NCI-H1092 treated with DMSO at 0.1 percent for 48 hours (cell line): ENCODE measurements at places on chromosomes 16 and 17.

GRCh38 chr17:7480089-7480384, 606 bp upstream of the ZBTB4 start:
- DNase-seq = no peak

- no peak for DNase-seq
Observed at GRCh38 chr17:57106107-57106835, 21.2 kb downstream of the AKAP1 start.

- peak; percentile 43 for DNase-seq
Observed at GRCh38 chr17:29592850-29593551, at the start of gene ANKRD13B. TSS of gene ANKRD13B (plus strand) at chr17:29593132. CDS start at chr17:29593622, 490 bp downstream.

- DNase-seq = no peak
Observed at GRCh38 chr16:4920826-4921225, 16.1 kb downstream of the PPL start.

DNA sequence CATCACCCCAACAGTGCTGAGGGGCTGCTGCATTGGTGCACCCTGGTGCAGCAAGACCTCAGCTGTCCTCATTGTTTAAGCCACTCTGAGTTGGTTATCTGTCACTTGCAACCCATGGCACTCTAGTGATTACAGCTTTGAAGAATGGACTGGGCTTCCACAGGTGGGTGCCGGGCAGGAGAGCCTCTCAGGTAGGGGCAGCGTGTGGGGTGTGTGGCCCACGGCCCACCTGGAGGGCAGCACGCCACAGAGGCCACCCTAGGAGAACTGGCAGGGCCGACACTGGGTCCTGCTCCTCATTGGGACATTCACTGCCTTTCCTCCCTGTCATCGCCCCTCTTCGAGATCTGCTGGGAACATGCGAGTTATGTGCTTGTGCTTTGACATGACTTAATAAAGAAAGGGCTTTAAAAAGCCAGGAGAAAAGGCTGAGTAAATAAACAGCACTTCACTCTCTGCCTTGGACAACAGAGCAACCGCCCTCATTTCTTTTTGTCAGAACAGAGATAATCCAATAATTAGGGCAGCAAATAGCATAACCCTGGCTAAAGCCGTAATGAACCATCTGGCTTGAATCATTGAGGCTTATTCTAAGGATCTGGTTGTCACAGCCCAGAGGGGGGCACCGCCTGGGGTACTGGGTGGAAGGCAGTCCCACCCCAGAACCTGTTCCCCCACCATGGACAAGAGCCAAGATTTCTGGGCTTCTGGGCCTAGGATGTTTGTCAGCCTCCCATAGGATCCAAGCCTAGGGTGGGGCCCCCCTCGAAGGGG, 3.0 kb downstream of the DOC2B start:
- peak; percentile 17 for DNase-seq

DNA sequence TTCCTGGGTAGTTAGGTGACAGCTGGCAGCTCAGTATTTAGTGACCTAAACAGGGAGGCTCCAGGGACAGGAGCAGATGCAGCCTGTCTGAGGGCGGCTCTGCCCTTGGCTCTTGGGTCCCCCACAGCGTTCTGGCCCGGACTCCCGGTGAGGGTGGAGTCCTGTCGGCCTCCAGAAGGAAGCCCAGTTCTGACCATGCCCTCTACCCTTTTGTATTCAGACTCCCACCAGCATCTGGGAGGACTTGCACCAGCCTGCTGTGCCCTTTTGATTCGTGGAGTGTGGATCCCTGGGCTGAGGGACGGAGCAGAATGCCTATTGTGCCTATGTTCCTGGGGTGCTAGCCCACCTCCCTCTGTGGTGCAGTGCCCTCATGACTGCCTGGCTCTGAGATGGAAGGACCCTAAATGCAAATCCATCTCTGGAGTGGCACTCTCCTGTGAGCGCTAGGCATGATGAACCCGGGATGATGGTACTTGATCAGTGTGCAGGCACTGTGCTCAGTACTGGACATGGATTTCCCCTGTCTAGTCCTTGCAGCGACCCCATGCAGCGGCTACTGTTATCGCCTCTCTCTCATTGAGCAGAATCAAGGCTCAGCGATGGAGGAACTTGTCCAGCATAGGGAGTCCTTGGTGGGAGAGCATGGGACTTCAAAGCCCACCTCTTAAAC, 123.1 kb downstream of the SNX29 start:
- DNase-seq = no peak

- no peak for DNase-seq
Observed at GRCh38 chr17:43759836-43760235, 1.2 kb upstream of the SOST start.

GRCh38 chr17:4326608-4327007, 39.9 kb downstream of the UBE2G1 start:
- DNase-seq = no peak

DNA sequence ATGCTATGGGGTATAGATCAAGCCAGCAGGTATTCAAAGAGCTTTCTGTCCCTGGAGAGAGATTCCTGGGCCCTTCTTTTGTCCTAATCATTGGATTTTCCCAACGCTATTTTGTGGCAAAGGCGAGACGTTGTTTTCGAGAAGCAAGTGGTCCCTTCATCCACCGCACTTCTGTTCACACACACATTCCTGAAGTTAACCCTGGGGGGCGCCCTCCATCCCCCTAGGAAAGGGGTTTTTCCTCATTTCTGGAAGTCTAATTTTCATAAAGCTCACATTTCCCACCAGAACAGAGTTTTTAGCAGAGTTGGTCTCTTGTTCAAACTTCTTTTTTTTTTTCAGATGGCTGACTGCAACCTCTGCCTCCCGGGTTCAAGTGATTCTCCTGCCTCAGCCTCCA, 11.9 kb downstream of the SCGB1C2 start:
- DNase-seq = no peak

- DNase-seq = no peak
Observed at GRCh38 chr17:11636771-11637170, 38.5 kb downstream of the DNAH9 start.

DNA sequence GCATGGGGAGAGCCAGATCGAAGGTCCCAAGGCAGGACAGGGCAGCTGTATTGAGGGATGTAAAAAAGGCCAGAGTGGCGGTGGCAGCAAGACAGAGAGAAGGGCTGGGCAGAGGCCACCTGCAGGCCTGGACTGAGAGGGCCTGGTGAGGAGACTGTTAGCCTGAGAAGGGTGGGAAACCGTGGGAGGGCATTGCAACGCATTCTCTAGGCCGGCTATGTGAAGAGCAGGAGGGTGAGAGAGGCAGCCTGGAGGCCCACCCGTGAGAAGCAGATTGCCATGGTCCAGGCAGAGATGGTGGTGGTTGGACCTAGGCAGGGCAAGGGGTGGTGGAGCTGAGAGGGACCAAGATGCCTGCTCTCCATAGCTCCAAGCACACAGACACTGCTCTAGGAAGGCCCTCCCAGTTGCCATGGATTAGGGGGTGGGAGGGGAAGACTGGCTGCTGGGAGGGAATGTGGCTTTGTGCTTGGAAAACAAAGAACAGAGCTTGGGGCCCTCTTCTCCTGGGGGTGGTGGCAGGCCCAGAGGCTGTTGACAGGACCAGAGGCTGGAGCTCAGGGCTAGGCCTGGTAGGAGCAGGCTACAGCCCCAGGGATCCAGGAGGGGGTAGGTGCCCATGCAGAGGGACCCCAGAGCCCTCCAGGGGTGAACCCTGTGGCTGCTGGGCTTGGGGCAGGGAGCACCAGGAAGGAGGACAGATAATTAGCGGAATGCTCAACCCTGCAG, 12.4 kb upstream of the TCAP start:
- DNase-seq = no peak

- no peak for DNase-seq
Observed at GRCh38 chr16:77403732-77404131, 31.1 kb downstream of the ADAMTS18 start.

- DNase-seq = no peak
Observed at GRCh38 chr17:45146890-45147580, 1.2 kb upstream of the HEXIM1 start.

DNA sequence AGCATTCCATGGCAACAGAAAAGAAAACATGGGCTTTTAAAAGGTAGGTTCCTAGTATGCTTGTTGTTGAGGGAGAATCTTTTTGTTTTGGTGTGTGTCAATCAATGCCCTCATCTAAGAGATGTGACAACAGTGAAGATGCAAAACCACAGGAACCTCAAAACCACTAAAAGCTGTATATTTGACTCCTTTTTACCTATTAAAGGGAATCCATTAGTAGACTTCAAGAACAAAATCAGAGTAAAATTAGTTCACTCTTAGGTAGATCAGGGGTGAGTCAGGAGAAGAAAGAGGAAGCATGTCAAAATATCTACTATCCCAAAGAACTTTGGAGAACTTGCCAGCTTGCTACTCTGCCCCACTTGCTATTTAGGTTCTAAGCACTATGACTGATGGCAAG, 89.1 kb downstream of the CDK5R1 start:
- DNase-seq = no peak

DNA sequence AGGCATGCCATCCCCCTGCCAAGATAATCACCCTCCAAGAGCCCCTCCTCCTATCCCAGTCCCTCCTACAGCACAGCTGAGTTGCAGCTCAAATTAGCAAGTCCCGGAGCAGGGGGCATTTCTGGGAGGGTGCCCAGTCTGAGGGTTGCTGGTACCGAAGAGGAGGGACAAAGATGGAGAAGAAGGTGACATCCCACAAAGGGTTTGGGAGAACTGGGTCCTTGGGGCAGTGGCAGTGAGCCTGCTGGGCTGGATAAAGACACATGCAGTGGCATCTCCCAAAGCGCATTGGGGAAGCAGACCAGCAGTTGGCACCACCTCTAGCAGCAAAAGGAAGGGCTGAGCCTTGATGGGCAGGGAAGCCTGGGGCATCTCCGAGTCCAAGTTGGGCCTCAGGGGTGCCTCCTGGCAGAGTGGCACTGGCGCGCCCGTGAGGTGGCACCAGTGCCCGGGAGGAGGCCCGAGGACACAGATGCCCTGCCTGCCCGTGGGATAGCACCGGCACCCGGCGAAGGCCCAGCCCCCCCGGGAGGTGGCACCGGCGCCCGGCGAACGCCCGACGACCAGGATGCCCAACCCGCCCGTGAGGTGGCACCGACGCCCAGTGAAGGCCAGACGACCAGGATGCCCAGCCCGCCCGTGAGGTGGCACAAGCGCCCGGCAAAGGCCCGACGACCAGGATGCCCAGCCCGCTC, 622 bp downstream of the TOM1L2 start:
- no peak for DNase-seq

DNA sequence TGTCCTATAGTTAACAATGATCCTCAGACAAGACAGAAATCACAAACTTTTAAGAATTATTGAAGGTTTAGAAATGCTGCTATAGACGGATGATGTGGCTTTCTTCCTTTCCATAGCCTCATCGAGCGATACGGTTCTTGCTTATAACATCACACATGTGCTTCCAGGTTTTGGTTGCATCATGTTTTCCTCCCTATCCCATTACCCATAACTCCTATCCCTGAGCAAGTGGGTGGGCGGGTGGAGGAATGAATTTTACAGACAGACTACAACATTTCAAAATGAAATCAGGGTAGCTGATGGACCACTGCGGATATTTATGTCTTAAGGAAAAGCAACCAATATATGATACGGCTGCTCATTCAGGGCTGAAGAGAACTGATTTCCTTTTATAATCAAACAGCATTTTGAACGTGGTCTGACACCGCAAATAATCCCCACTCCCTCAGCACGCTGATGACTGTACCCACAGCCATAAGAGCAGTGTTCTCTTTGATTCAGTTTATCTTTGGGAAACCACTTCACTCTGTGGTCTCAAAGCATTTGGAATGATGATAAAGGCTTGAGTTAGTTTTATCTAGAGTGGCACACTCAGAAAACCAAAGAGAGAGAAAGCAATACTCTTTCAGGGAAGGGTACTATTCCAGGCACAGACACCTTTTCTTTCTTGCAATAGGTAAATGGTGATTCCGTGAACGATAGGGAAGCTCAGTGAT, 4.6 kb upstream of the AKTIP start:
- no peak for DNase-seq

GRCh38 chr16:57544124-57544653, 1.7 kb downstream of the ADGRG5 start:
- DNase-seq = no peak

GRCh38 chr17:47197821-47198220, 8.7 kb upstream of the CDC27 start:
- no peak for DNase-seq

DNA sequence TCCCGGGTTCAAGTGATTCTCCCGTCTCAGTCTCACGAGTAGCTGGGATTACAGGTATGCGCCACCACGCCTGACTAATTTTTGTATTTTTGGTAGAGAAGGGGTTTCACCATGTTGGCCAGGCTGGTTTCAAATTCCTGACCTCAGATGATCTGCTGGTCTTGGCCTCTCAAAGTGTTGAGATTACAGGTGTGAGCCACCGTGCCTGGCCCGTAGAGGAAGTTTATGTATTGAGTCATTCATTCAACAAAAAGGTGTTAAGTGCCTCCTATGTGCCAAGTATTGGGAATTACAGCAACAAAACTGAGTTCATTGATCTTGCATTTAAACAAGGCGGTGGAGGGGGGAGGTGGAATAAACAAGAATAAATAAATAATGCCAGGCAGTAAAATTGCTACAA, 10.2 kb upstream of the CNOT1 start:
- no peak for DNase-seq

GRCh38 chr16:53804467-53804866, 100.5 kb downstream of the FTO start:
- no peak for DNase-seq

- DNase-seq = no peak
Observed at GRCh38 chr17:74326506-74326905, 480 bp downstream of the KIF19 start.

GRCh38 chr16:83989300-83989699, 21.3 kb downstream of the NECAB2 start:
- DNase-seq = peak; percentile 40

DNA sequence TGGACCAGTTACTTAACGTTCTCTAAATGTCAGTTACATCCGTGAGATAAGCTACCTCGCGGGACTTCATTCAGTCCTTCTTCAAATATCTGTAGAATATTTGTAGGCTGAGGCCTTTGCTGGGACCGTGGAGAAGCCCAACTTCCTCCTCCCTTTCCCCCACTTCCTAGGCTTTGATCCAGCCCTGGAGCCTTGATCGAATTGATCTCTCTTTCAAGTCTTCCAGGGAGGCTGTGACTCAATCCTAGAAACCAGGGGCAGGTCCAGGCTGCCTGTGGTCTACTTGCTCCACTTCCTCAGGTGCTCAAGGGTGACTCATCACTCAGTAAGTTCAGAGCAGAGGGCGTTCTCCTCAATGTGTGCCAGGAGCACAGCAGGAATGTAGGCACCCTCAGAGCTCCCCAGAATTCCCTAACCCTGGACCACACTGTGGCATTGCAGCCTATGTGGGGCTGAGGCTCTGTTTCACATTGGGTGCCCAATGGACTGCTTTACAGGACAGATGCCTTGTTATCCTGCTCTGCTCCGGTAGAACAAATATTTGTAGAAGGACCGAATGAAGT, 11.2 kb upstream of the CEP20 start:
- DNase-seq = no peak

GRCh38 chr17:51366866-51367265, 106.5 kb downstream of the UTP18 start:
- no peak for DNase-seq

DNA sequence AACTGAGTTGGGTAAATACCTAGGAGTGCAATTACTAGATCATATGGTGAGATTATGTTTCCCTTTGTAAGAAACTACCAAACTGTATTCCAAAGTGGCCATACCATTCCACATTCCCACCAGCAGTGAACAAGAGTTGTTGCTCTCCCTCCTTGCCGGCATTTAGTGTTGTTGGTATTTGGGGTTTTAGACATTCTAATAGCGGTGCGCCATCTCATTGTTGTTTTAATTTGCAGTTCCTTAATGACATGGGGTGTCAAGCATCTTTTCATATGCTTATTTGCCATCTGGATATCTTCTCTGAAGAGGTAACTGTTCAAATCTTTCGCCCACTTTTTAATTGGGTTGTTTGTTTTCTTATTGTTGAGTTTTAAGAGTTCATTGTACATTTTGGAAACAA, 164.2 kb upstream of the LHX1 start:
- no peak for DNase-seq
